ENCODE measurements at places on chromosomes 6 and 20.

DNA sequence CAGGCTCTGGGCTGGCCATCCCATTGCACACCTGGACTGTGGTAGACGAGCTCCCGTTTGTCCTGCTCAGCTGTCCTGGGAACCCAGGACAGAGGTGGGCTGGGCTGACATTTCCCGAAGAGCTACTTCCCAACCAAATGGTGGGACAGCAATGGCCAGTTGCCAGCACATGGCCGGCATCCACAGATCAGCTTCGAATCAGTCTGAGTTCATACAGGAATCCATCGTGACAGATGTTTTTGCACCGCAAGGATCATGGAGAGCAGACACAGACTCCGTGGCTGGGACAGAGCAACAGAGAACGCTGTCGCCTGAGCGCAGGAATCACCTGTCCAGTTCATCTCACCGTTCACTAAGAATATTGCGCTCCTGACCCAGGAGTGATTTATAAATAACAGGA, 198.5 kb downstream of the TTLL2 start:
- DNase-seq: no peak

GRCh38 chr6:115064680-115065079, 721.9 kb upstream of the HS3ST5 start:
- no peak for DNase-seq

DNA sequence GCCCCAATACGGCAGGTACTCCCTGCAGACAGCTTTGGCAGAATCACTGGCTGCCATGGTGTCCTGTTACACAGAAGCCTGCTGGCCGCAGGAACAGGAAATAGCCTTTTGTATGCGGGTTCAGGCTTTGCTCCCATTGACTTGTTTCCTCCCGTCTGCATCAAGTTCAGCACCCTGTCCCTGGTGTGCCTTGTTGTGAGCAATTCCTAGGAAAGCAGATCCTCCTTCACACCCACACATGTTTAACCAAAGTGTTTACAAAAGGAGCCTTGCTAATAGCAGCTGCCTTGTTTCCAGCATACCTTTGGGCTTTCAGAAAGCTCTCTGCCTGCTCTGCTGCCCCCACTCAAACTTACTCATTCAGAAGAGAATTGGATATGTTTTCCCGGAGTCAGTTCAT, 127.2 kb upstream of the SUPT3H start:
- DNase-seq: no peak

GRCh38 chr6:150078788-150079187, 9.9 kb upstream of the ULBP3 start:
- DNase-seq: no peak
